Subcutaneous adipose tissue (tissue), 4 donors: ENCODE measurements at places on chromosomes 11 and 22. TPM values are rescaled to one million over a fixed set of nuclear protein-coding genes. Genes with fewer than 3 reads are reported as not detected.

Gene SCGB1D4
- not detected for total RNA-seq

Gene CCDC87
- not detected for total RNA-seq

Gene TNNT3
- total RNA-seq = 9.0 TPM

Gene TCN1
- total RNA-seq = 0.34 TPM

Gene CRYBB3
- total RNA-seq = not detected

Gene APOL5
- total RNA-seq = not detected

Gene NRXN2
- total RNA-seq = 3.2 TPM

Gene UPK3A
- not detected for total RNA-seq

Gene OR5B17
- not detected for total RNA-seq

Gene SOX6
- 12.6 TPM for total RNA-seq

Gene GAS2
- 6.0 TPM for total RNA-seq

Gene BSCL2
- 44.5 TPM for total RNA-seq

Gene TYR
- not detected for total RNA-seq

Gene CCDC188
- not detected for total RNA-seq

Gene PRR33
- not detected for total RNA-seq

Gene CKAP5
- total RNA-seq = 37.2 TPM

Gene OVCH2
- total RNA-seq = not detected

Gene OR52N4
- not detected for total RNA-seq

Gene NLRP10
- total RNA-seq = not detected

Gene OR8G5
- total RNA-seq = not detected

Gene FAM180B
- 1.1 TPM for total RNA-seq

Gene KRTAP5-9
- total RNA-seq = not detected

Gene ISX
- not detected for total RNA-seq

Gene SUSD2
- total RNA-seq = 0.82 TPM

Gene ALG9
- 29.3 TPM for total RNA-seq

Gene C1QTNF4
- 2.6 TPM for total RNA-seq

Gene CD3G
- 1.9 TPM for total RNA-seq

Gene DDX17
- total RNA-seq = 637 TPM

Gene GPR83
- total RNA-seq = not detected

Gene MS4A6E
- 2.1 TPM for total RNA-seq

Gene AIFM3
- total RNA-seq = 1.5 TPM

Gene IGLL5
- not detected for total RNA-seq

Gene THRSP
- total RNA-seq = 24.8 TPM

Gene SCN4B
- total RNA-seq = 1.1 TPM

Gene SAA2
- total RNA-seq = 94.6 TPM

Gene SLCO2B1
- 148 TPM for total RNA-seq

Gene RAB3IL1
- 12.7 TPM for total RNA-seq

Gene HEPN1
- total RNA-seq = not detected

Gene CHST1
- 1.1 TPM for total RNA-seq

Gene KCTD14
- 2.2 TPM for total RNA-seq

Gene DDI1
- total RNA-seq = not detected

Gene GRIA4
- total RNA-seq = not detected

Gene TEX12
- 1.5 TPM for total RNA-seq

Gene OR52B4
- total RNA-seq = not detected

Gene TCP11L1
- total RNA-seq = 31.1 TPM

Gene TUBA8
- 15.4 TPM for total RNA-seq
